ENCODE measurements at places on chromosomes 7 and 10.

DNA sequence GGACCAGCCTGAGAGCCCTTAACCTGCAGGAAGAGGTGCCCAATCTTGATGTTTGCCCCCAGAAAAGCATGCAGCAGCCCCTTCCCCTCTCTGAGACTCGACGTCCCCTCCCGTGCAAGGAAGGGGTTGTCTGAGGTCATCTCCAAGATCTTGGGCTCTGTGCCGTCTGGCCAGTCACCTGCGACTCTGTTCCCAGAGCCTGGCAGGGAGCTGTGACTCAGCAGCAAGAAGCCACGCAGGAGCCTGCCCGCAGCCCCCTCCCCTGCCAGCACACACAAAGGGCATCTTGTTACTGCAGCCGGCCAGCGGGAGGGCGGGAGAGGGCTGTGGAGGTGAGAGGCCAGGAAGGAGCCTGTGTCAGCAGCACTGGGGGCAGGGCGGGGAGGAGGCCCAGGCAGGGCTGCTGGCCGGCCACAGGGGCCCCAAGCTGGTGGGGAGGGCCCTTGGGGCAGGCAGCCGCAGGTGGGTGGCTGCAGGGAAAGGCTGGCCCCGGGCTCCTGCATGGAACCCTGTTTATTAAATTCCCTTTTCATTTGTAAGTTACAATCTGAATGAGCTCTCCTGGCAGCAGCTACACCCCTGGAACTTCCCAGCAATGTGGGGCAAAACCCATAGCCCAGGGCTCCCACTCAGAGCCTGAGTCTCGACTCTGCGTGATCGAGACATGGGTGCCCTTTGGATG lies 103.7 kb upstream of the ZMIZ1 start:
- DNase-seq, result peak; percentile 9

GRCh38 chr7:36925691-36926090 lies 201.4 kb upstream of the AOAH start:
- DNase-seq, result no peak

DNA sequence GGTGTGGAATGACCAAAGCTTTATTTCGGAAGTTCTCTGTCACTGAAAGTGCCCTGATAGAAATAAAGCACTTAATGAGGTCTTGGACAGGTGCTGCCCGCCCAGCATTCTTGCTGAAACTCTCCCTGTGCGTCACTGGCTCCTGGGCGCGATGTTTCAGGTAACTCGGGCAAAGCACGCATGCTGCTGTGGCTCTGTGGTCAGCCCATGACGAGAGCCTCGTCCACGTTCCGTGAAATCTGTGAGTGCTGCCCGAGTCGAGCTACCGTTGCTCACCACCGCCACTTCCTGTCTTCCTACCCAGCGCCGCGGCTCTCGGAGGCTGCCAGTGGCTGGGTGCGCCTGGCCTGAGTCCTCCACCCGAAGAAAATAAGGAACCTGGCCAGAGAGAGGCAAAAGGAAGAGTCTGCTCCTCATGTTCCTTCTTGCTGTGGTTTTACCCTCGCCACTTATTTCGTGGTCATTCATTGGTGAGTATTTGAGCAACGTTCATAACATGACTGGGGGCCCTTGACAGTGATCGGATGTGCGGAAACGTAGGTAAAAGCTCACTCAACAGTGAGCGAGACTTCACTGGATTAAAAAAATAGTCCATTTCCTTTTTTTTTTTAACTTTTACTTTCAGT lies 95.5 kb downstream of the MAP3K8 start:
- no peak for DNase-seq

DNA sequence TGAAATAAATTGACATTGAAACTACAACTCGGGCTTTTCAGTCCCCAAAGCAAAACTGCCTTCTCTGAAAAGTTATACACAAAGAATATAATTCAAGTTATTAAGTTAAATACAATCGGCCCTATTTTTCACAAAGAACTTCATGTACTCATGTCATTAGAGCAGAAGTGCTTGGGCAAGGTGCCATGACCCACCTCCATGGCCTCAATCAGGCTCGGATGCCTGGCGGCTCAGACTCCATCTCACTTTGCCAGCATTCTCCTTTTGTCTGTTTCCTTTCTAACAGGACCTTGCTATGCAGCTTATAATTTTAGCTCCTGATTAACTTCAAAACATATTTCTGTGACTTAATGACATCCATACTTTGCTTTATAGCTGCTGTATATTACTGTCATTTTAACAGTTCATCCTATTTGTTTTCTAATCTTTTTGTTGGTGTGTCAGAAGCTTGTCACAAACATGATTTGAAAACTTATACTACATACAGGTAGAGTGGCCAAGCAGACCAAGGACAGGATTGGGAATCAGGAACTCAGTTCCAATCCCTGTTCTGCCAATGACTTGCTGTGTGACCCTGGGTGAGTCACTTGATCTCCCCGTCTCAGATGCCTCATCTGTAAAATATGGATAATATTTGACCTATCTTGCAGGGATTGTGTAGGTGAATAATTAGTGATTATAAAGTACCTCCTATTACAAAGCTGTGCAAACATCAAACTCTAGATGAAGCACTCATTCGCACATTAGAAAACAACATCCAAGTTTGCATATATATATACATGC lies 60.8 kb upstream of the ITGA8 start:
- peak; percentile 12 for DNase-seq

DNA sequence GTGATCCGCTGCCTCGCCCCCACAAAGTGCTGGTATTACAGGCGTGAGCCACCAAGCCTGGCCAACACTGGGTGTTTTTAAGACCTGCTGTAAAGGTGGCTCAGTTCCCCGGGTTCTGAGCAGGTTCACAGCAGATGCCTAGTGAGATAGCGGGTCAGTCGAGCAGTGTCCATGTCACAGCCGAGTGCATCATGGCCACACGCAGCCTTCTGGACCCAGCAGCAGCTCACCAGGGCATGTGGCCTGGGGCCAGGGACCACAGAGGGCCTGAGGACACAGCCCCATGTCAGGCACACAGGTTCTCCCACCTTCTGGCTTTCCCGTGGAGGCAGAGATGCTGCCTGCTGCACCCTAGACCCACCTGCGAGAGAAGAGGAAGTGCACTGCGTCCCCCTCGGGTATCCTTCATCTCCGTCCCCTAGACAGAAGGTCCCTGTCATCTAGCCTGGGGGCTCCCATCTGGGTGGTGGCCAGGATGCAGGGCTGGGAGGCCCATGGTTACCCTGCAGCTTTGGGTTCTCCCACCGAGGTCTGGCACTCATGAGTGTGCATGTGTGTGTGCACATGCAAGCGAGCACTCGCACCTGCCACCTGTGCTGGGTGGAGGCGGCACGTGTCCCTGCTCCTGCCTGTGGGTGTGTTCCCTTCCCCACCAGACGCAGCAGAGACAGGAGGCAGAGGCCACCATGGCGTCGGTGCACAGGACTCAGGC lies 98.6 kb downstream of the NKX6-2 start:
- DNase-seq, result no peak

- peak; percentile 78 for DNase-seq
These were observed 3.7 kb downstream of the NRP1 start for GRCh38 chr10:33330543-33331378.

GRCh38 chr7:33300131-33300530 lies 170.8 kb downstream of the BBS9 start:
- no peak for DNase-seq

DNA sequence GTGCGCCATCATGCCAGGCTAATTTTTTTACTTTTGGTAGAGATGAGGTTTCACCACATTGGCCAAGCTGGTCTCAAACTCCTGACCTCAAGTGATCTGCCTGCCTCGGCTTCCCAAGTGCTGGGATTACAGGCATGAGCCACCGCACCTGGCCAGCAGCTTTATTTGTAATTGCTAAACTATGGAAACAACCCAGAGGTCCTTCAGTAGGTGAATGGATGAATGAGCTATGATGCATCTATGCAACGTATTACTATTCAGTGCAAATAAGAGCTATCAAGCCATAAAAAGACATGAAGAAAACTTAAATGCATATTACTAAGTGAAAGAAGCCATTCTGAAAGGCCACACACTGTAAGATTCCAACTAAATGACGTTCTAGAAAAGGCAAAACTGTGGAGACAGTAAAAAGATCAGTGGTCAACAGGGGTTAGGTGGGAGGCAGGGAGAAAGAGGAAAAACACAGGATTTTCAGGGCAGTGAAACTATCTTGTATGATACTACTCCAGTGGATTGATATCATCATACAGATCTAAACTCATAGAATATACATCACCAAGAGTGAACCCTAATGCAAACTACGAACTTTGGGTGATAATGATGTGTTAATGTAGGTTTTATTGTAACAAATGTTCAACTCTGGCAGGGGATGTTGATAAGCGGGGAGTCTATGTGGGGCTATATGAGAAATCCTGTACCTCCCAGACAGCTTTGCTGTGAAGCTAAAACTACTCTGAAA lies 66.7 kb downstream of the PRTFDC1 start:
- DNase-seq, result no peak

All from NCI-H1436 (cell line).